Endothelial cell of umbilical vein (primary cell): ENCODE measurements at places on chromosomes 1 and 21. TPM values are rescaled to one million over a fixed set of nuclear protein-coding genes. Genes with fewer than 3 reads are reported as not detected.

GRCh38 chr1:176847052-176847451 lies 317.5 kb downstream of the ASTN1 start:
- H3K4me3 ChIP-seq, result no peak overlapping the region
- H3K27ac ChIP-seq, result no peak overlapping the region
- H3K27me3 ChIP-seq, result no peaks in the 10 kb centered on the region

DNA sequence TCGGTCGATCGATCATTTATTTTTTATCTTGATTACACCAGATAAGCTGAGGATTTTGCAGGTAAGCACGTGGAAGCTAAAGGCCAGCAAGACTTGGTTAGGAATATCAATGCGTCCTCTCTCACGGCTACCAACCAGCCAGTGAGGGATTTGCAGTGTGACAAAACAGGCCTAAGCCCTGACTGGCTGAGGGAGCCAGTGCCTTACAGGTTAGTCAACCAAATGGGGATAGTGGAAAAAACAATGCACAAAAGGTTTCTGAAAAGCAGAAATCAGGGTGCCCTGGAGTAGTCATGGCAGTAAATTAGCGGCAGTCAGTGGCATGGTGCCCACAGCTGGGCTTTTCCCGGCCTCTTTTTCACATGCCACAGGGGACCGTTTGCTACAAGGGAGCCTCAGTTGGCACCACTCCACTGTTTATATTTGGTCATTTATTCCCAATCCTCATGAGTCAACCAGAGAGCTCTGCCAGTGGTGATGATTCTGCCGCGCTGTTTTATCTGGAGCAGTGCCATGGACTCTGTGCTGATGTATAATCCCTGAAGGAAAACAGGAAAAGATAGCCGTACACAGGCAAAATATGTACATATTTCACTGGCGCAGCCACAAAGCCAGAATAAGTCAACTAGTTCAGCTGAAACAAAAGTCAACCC lies 167.6 kb downstream of the RHOU start:
- H3K27me3 ChIP-seq, result no peaks in the 10 kb centered on the region
- DNase-seq, result peak; percentile 99
- no peaks in the 10 kb centered on the region for H3K36me3 ChIP-seq
- H3K27ac ChIP-seq, result no peak overlapping the region
- H3K4me3 ChIP-seq, result no peak overlapping the region

DNA sequence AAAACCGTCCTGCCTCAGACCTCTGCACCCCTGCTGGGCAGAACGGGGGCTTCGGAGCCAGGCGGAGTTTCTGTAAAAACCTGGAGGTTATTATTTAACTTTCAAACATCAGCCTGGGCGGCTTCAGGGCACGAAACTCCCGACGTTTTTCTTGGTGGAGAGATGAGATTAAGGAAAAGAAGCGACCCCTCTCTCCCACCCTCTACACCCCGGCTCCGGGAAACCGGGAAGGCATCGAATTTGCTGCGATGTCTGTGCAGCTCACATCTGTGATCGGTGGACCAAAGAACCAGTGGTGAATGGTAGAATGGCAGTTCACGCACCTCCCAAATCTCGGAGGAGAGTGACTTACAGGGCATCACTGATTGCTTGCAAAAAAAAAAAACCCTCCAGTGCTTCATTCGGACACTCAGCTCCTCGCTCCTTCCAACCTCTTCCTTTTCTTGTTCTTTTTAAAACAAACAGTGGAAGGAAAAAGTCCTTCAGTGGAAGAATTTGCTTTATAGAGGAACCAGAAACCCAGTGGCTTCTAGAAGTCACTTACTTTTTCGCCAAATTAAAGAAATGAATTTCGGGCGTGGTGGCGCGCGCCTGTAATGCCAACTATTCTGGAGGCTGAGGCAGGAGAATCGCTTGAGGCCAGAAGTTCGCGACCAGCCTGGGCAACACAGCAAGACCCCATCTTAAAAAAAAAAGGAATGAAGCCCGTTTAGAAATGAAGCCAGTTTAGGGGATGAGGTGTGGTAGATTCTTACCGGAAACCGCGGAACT lies 884 bp downstream of the PHACTR4 start:
- no peaks in the 10 kb centered on the region for H3K27me3 ChIP-seq
- no peak for DNase-seq
- H3K36me3 ChIP-seq, result no peaks in the 10 kb centered on the region
- peak overlapping the region; percentile 67 for H3K4me3 ChIP-seq
- peak overlapping the region; percentile 67 for H3K27ac ChIP-seq

Gene SIK1
- total RNA-seq, result 3.3 and 8.0 TPM in 2 replicates

Gene OR14I1
- total RNA-seq, result not detected in 2 replicates

Gene RGS1
- total RNA-seq, result not detected in 2 replicates

Gene LAD1
- total RNA-seq, result not detected in 2 replicates

- no peaks in the 10 kb centered on the region for H3K36me3 ChIP-seq
- DNase-seq, result peak; percentile 68
- peak overlapping the region; percentile 45 for H3K27ac ChIP-seq
- H3K27me3 ChIP-seq, result no peaks in the 10 kb centered on the region
- peaks cover 12% of the 10 kb centered on the region for H3K4me1 ChIP-seq
These were observed 719 bp downstream of the EYA3 start for GRCh38 chr1:28087614-28088167.

DNA sequence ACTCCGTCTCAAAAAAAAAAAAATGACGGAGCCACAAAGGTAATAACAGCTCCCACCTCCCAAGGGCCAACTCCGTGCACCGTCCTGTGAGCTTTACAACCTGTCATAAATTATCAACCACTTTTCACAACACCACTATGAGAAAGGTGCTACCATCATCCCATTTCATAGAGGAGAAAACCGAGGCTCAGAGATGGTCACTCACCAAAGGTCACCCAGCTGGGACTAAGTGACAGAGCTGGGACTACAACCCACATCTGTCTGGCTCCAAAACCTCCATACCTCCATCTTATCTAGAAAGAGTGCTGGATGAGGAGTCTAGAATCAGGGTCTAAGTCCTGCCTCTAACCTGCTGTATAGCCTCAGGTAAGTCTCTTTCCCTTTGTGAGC lies 43.6 kb upstream of the ECE1 start:
- no peaks in the 10 kb centered on the region for H3K36me3 ChIP-seq
- peak overlapping the region; percentile 81 for H3K27ac ChIP-seq
- no peaks in the 10 kb centered on the region for H3K27me3 ChIP-seq
- DNase-seq, result no peak

Gene CFHR4
- total RNA-seq, result not detected in 2 replicates

DNA sequence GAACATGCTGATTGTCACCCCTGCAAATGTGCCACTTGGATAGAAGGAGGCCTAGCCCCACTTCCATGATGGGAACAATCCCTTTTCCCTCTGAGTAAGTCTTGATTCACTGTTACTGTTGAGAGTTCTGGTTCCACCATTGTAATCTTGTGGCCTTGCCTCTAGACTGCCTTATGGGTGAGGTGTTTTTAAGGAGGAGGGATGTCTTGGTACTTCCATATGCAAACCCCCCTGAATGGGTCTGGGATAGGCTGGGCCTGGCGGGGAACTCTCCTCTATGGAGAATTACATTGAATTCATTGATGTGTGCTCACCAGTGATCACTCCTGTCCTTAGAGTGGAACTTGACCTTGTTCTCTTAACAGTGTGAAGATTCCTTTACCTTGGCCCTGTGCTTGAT lies 5.8 kb downstream of the GALNT2 start:
- H3K27ac ChIP-seq, result no peak overlapping the region
- DNase-seq, result no peak
- H3K36me3 ChIP-seq, result no peaks in the 10 kb centered on the region
- peaks cover 11% of the 10 kb centered on the region for H3K4me1 ChIP-seq
- no peaks in the 10 kb centered on the region for H3K27me3 ChIP-seq

- H3K27ac ChIP-seq, result no peak within 1 kb of the TSS
- no peaks in the 10 kb centered on the region for H3K4me1 ChIP-seq
- no peak within 1 kb of the TSS for H3K4me3 ChIP-seq
- no peaks in the 10 kb centered on the region for H3K36me3 ChIP-seq
These were observed at the start of gene NHLH1 for GRCh38 chr1:160366731-160367515. Gene NHLH1 (plus strand): TSS chr1:160367071. CDS start chr1:160370732, 3,661 bp downstream.

DNA sequence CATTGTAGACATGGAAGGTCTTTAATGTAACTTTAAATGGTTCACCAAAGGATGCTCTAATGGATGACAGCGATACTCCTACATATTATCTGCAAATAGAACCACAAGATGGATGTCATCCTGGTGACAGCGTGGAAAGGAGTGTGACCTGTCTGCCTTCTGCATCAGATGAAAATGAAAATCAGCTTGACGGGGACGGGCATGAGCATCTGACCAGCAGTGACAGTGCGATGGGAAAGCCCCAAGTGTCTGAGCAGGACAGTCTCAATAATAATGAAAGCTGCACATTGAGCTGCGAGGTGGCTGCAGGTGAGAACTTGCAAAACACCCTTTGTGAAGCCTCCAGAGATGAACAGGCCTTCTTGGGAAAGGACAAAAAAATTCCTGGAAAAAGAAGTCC lies 25.2 kb downstream of the CNST start:
- DNase-seq, result no peak
- H3K4me3 ChIP-seq, result no peak overlapping the region
- no peak overlapping the region for H3K27ac ChIP-seq
- no peaks in the 10 kb centered on the region for H3K27me3 ChIP-seq
- peaks cover 23% of the 10 kb centered on the region for H3K4me1 ChIP-seq

- no peaks in the 10 kb centered on the region for H3K36me3 ChIP-seq
- DNase-seq, result no peak
These were observed 88.7 kb upstream of the IFFO2 start for GRCh38 chr1:19044975-19045831.

GRCh38 chr1:48251821-48252220 lies 29.3 kb downstream of the SLC5A9 start:
- no peaks in the 10 kb centered on the region for H3K4me1 ChIP-seq
- H3K27ac ChIP-seq, result no peak overlapping the region
- no peak overlapping the region for H3K4me3 ChIP-seq
- no peak for DNase-seq
- no peaks in the 10 kb centered on the region for H3K36me3 ChIP-seq

Gene FRRS1
- total RNA-seq, result 3.1 and 4.8 TPM in 2 replicates

GRCh38 chr1:25074351-25075227 lies 144.5 kb upstream of the RUNX3 start:
- no peak overlapping the region for H3K27ac ChIP-seq
- no peaks in the 10 kb centered on the region for H3K27me3 ChIP-seq
- no peak for DNase-seq
- no peaks in the 10 kb centered on the region for H3K36me3 ChIP-seq

GRCh38 chr1:35866991-35867390 lies 16.0 kb upstream of the AGO1 start:
- no peaks in the 10 kb centered on the region for H3K36me3 ChIP-seq
- H3K4me3 ChIP-seq, result no peak overlapping the region
- no peak for DNase-seq
- H3K27me3 ChIP-seq, result no peaks in the 10 kb centered on the region
- no peak overlapping the region for H3K27ac ChIP-seq

- no peaks in the 10 kb centered on the region for H3K27me3 ChIP-seq
- H3K27ac ChIP-seq, result no peak overlapping the region
- H3K36me3 ChIP-seq, result peaks cover 6% of the 10 kb centered on the region
- no peak overlapping the region for H3K4me3 ChIP-seq
- H3K4me1 ChIP-seq, result peaks cover 10% of the 10 kb centered on the region
These were observed 19.4 kb upstream of the SRSF4 start for GRCh38 chr1:29200906-29201594.

Gene CFHR5
- not detected in 2 replicates for total RNA-seq

GRCh38 chr1:117608115-117608615 lies 2.3 kb downstream of the TENT5C start:
- no peak for DNase-seq
- H3K27ac ChIP-seq, result no peak overlapping the region
- H3K27me3 ChIP-seq, result peaks cover 43% of the 10 kb centered on the region
- H3K36me3 ChIP-seq, result no peaks in the 10 kb centered on the region
- no peak overlapping the region for H3K4me3 ChIP-seq

- DNase-seq, result no peak
- H3K4me3 ChIP-seq, result no peak overlapping the region
- no peaks in the 10 kb centered on the region for H3K27me3 ChIP-seq
These were observed 150.3 kb downstream of the AMY1C start for GRCh38 chr1:103900005-103900404.

Gene PAPPA2
- total RNA-seq, result not detected in 2 replicates

GRCh38 chr21:41429305-41429704 lies 3.3 kb downstream of the MX1 start:
- no peak overlapping the region for H3K27ac ChIP-seq
- no peak overlapping the region for H3K4me3 ChIP-seq
- H3K4me1 ChIP-seq, result peaks cover 6% of the 10 kb centered on the region
- H3K27me3 ChIP-seq, result peaks cover 7% of the 10 kb centered on the region
- no peaks in the 10 kb centered on the region for H3K36me3 ChIP-seq

Gene KLHDC9
- total RNA-seq, result 1.1 and 1.4 TPM in 2 replicates

GRCh38 chr1:54528613-54529012 lies 19.4 kb upstream of the ACOT11 start:
- no peak overlapping the region for H3K27ac ChIP-seq
- H3K36me3 ChIP-seq, result no peaks in the 10 kb centered on the region
- H3K4me1 ChIP-seq, result no peaks in the 10 kb centered on the region
- H3K27me3 ChIP-seq, result peaks cover 3% of the 10 kb centered on the region
- no peak for DNase-seq

Gene PLA2G2C
- total RNA-seq, result not detected in 2 replicates

DNA sequence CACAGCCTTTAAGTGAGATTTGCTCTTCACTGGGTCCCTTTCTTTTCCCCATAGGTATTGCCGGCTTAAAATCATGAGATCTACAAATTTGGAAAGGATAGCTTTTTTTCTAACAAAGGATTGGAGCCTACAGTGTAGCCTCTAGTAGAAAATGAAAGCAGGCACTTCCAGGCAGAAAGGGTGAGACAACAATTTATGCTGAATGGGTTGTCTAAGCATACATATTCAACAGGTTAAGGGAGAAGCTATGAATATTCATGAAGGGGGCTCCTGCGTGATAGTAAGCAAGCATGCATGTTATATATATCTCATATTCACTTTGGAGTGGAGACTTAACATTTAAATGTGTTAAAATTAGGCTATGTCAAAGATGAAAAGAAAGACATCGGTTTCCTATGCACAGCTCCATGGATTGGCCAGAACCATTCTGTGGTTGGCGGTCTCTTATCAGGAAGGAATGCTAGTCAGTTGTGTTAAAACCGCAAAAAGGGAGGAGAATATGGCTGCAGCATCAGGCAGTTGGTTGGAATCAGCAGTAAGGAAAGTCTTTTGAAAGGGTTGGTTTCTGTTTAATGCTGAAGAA lies 66.0 kb downstream of the VCAM1 start:
- H3K27ac ChIP-seq, result no peak overlapping the region
- H3K4me1 ChIP-seq, result no peaks in the 10 kb centered on the region
- H3K36me3 ChIP-seq, result no peaks in the 10 kb centered on the region
- no peak overlapping the region for H3K4me3 ChIP-seq

GRCh38 chr1:2980849-2981248 lies 40.4 kb upstream of the ACTRT2 start:
- DNase-seq, result no peak
- H3K4me1 ChIP-seq, result no peaks in the 10 kb centered on the region
- no peak overlapping the region for H3K27ac ChIP-seq
- no peaks in the 10 kb centered on the region for H3K27me3 ChIP-seq
- H3K36me3 ChIP-seq, result no peaks in the 10 kb centered on the region
